ENCODE measurements at places on chromosomes 11 and 22.

DNA sequence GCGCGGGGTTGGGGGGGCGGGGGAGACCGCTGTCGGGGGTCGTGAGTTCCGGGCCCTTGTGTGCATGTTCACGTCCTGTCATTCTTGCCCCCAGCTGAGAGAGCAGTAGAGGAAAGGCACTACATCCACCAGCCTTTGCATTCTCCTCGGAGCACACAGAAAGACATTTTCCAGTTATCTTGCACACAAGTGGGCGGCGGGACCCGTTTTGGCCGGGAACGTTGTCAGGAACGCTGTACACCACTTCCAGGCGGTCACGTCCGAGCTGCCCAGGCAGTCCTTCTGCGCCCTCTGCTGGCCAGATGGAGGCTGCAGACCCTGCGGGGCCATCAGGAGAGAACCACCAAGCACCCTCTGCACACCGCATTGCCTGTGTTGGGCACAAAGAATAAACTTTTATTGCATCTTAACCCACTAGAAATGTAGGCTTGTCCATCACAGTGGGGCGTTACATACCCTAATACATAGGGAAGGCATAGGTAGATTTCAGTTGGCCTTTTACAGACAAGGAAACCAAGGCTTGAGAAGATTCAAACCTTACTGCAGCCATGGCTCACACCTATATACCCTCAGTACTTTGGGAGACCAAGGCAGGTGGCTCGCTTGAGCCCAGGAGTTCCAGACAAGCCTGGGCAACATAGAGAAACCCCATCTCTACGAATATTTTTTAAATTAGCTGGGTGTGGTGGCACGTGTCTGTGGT lies 2.8 kb upstream of the CDKN1C start:
- peak; percentile 91 for DNase-seq

DNA sequence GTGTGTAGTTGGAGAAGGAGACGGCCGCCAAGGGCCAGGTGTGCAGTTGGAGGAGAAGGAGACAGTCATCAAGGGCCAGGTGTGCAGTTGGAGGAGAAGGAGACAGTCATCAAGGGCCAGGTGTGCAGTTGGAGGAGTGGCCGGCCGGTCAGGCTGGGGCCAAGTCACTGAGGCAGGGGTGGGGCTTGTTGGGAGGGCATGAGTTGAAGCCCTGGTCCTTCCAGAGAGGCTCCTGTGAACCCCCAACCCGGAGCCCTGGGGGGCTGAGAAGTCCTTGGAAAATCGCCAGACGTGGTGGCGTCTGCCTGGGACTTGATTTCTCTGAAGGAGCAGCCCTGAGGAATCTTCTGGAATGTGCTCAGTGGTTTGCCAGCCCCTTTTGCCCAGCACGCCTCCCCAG lies 1320.5 kb downstream of the BRD1 start:
- DNase-seq, result no peak

DNA sequence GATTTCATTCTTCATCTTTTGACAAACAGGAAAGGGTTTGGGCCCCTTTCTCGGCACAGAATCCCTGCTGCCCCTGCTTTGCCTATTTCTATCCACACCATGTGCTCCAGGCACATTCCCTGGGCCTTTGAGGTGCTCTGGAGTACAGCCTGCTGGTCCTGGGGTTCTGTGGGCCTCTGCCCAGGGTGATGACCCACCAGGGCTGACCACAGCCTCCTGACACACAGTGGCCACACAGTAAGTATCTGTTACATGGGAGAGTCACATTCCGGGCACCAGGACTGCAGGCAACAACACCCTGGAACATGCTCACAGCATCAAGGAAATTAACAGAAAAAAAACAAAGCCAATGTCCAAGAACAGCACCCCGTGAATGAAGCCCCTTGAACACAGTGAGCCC lies 39.1 kb downstream of the SCUBE2 start:
- no peak for DNase-seq

DNA sequence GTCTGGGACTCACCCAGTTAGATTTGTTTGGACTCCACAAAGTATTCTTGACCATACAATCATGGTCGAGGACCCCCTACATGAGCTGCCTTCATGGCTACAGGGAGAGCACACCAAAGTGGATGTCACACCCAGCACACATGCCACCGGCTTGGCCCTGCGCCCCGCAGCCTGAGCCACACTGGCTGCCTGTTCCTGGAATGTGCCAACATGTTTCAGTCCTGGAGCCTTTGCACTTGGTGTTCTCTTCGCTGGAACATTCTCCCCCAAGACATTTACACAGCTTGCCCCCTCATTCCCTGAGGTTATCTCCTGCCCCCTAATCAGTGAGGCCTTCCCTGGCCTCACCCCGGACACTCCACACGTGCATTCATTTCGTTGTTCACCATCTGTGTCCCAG lies 46.0 kb downstream of the PPARA start:
- no peak for DNase-seq

- no peak for DNase-seq
Measured at GRCh38 chr11:79485694-79486093, 44.9 kb upstream of the TENM4 start.

- no peak for DNase-seq
Measured at GRCh38 chr22:28068826-28069225, 149.8 kb upstream of the PITPNB start.

- no peak for DNase-seq
Measured at GRCh38 chr11:32302826-32303225, 132.5 kb downstream of the WT1 start.

GRCh38 chr22:50169181-50169759 lies 1.3 kb upstream of the PANX2 start:
- DNase-seq, result no peak

DNA sequence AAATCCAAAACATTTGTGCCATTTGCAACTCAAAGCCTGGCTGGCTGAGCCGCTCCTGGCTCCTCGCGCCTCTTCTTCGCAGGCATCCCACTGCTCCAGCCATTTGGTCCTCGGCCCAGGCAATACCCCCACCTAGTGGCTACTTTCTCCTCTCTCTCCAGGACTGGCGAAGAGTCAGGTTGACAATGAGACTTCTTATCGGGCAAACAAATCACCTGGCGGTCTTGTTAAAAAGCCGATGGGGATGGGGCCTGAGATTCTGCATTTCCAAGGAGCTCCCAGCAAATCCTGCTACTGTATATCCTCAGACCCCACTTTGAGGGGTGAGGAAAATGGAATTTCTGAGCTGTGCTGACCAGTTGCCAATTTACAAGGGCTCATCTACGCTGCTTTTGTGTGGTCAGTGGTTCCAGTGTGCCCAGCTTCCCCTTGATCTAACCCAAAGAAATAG lies 89.0 kb downstream of the ISX start:
- DNase-seq, result peak; percentile 9

- no peak for DNase-seq
Measured at GRCh38 chr22:40314041-40314440, 32.3 kb upstream of the ADSL start.

GRCh38 chr22:18116634-18117033 lies 6.0 kb downstream of the TUBA8 start:
- no peak for DNase-seq

- DNase-seq, result peak; percentile 67
Measured at GRCh38 chr22:28019881-28020861, 101.1 kb upstream of the PITPNB start.

GRCh38 chr11:133553885-133554740 lies 21.8 kb upstream of the OPCML start:
- DNase-seq, result no peak

DNA sequence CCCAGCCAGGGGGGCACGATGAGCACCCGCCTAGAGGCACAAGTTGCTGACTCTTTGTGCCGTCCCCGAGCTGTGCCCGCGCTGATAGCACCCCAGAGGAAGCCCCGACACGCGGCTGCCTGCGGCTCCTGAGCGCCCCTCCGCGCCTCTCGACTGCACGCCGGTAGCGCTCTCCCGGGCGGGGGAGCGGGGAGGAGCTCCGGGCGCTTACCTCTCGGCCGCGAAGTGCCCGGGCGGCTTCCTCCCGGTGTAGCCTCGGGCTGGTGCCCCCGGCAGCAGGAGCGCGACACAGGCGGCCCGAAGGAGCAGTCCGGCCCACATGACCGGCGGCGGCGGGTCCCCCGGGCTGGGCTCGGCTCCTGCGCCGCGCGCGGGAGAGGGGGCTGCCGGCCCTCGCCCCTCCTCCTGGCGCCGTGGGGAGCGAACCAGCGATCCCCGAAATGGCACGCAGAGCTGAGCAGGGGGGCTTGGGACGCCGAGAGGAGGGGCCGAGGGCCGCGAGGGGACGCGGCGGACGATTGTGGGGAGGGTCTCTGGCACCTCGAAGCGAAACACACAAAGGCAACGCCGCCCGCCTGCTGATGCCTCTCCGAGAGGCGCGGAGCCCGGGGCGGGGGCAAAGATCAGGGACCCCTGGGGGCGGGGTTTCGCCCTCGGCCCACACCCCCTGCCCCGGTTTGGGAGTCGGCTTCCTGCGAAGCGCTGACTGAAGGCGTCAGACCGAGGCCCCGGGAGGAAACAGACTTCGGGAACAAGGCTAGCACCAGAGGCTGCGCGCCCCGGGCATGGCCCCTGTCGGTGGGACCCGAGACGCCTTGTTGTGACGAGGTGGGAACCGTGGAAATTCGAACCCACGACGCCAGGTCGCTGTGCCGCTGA lies at the start of gene VWCE:
TSS of gene VWCE (minus strand) at position 600 of the 879 bp plus-strand sequence. CDS start at position 321, 279 bp downstream.
- peak; percentile 70 for DNase-seq

DNA sequence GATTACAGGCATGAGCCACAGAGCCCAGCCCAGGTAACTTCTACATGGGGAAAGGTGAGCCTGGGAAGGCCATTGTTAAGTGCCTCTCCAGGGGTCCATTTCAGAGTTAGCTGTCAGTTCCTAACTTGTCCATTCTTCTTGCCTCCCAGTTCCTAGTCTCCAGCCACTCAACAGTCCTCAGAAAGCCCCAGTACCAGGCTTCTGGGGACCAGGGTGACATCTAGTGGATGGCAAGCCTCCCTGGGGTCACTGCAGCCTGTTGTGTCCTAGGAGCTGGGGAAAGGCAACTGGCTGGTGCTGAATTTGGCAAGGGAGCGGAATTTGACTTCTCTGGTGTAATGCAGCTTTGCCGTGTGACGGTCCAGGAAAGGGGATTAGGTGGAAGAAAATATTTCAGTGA lies 2.1 kb downstream of the LGALS12 start:
- DNase-seq, result no peak

DNA sequence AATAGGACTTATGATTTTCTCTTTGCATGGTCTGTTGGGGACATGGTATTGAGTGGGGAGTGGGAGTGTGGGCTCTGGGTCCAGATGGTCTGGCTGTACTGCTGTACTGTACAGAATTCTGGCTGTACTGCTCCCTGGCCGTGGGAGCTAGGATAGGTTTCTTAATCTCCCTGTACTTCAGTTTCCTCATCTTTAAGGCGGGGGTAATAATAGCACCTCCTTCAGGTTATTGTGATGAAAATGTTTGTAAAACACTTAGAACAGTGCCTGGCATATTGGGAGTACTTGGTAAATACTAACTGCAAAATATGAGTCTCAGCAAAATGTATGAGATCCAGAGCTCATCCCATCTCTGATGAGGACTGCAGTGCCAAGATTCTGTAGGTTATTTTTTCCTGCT lies 198.6 kb downstream of the KIF18A start:
- no peak for DNase-seq

DNA sequence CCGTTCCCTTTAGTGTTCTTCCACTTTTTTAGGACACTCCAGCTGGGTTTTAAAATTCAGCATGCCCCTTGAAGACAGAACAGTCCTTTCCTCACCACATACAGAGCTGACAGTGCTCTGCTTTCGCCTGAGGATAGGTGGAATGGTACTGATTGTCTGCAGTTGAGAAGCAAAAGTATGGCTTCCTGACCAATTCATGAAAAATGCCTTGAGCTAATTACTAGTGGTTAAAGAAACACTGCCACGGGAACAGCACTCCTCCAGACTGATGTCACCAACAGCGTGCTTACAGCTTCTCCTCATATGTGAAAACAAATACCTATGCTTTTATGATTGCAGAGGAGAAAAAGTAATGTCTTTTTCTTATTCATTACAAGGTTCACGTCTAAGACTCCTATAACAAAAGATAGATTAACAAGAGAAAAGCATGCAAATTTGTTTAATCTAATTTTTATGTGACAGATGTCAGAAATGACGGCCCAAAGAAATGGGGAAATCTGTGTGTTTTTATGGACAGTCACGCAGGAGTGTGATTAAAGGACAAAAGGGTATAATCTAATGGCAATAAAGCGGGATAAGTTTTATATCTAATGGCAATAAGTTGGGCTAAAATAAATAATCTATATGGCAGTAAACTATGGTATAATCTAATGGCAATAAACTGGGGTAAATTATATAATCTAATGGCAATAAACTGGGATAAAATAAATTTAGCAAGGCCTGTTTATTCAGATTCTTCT lies 123.4 kb upstream of the ARHGAP42 start:
- no peak for DNase-seq

GRCh38 chr11:98069861-98070260 lies 950.9 kb upstream of the CNTN5 start:
- no peak for DNase-seq

DNA sequence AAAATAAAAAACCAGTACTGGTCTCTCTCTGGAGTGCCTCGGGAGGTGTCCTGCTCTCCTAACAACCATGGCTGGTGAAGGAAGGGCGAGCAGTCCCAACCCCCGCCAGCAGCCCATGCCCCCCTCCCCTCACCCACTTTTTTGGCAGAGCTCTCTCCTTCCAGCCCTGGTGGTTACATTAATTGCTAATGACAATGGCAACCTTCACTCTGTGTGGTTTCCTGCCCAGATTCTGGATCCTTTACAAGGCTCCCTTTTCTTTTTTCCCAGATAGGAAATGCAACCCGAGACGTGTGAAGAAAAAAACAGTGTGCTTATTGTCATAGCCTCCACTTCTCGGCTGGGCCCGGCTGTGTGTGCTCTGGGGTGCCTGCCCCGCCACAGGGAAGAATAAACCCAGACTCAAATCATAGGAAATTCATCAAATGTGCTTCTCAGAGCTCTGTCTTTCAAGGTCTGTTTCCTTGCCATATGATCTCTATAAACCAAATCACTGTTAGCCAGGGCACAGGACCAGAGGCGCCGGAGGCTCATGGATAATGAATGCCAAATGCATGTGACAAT lies 513.0 kb downstream of the SOX6 start:
- no peak for DNase-seq

DNA sequence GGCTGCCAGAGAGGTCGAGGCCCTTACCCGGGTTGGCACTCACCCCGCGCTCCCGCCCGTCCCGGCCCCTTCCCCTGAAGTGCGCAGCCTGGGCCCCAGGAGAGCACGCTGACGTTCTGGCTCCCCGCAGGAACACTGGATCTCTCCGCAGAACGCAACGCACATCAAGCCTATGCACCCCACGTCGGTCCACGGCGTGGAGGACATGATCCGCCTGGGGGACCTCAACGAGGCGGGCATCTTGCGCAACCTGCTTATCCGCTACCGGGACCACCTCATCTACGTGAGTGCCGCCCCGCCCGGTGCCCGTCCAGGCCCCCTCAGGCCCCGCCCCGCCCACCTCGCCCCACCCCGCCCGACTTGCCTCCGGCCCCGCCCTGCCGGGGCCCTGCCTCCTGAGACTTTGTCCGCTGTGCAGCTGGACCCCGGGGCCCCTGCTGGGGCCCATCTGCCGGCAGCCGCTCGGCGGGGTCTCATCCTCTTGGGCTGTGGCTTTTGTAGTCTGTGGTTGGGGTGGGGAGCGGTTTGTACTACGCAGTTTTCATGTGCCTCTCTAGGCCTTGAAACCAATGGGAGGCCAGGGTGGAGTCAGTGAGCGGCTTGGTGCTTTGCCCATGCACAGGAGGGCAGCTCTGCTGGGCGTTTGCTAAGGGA lies 19.7 kb downstream of the MYO7A start:
- DNase-seq, result no peak

- no peak for DNase-seq
Measured at GRCh38 chr11:32705309-32706033, 89.0 kb downstream of the CCDC73 start.
